ENCODE measurements at places on chromosomes 4 and X.

GRCh38 chr4:146186596-146186995 lies 11.1 kb downstream of the LSM6 start:
- no peak for DNase-seq

- no peak for DNase-seq
These were observed 392.6 kb upstream of the FTHL17 start for GRCh38 chrX:31464306-31464915.

DNA sequence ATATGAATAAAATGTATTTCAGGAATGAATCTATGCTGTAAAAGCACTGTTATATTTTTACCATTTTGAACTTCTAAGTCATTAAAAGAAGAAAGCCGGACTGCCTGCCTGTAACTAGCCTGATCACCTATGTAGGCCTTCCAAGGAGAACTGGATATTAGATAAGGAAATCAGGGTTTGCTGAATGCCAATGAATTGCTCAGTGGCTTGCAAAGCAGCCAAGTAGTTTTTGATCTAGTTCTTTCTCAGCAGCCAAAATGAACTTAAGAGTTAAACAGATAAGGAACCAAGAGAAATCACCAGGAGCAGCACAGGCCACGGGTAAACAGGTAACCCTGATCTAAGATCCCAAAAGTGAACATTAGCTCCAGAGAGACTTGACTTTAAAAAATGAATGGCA lies 3.3 kb downstream of the ANXA5 start:
- DNase-seq = no peak

- no peak for DNase-seq
These were observed 80.5 kb downstream of the CLDN34 start for GRCh38 chrX:10047631-10048030.

- DNase-seq = peak; percentile 39
These were observed 5.5 kb downstream of the ATP10D start for GRCh38 chr4:47490550-47490949.

DNA sequence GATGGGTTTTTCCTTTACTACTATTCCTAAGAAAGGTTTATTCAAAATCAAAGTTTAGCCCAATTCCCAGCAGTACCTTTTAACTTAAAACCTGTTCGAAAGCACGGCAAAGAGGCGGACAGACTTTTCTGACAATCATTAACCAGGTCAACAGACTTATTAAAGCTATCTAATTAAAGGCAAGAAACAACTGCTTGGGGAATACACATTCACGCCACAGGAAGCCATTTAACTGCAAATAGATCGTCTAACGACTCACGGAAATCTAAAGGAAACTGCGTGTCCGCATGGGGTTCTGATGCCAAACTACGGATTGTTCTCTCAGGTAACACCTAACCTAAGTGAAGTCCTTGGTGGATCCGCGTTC lies 663 bp upstream of the USP53 start:
- DNase-seq = no peak

GRCh38 chr4:52076731-52077130 lies 25.6 kb downstream of the SPATA18 start:
- DNase-seq = no peak

- DNase-seq = no peak
These were observed 33.0 kb downstream of the GYPB start for GRCh38 chr4:143986180-143986579.

DNA sequence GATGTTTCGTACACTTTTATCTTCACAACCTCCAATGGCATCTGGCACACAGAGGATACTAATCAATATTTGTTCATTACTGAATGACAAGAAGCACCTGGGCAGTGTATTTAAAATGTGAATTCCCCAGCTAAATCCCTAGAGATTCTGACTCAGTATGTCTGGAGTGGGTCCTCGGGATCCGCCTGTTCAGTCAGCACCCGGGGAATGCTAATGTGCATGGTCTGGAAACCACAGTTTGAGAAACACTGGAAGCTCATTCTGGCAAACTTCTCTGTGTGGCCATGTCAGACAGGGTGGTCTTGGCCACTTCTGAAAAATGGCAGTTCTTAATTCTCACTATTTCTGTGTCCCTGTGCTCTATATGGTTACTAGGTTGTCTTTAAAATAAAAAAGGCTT lies 138.8 kb upstream of the VCX start:
- DNase-seq = no peak

GRCh38 chr4:41381384-41381783 lies 124.7 kb downstream of the UCHL1 start:
- no peak for DNase-seq

DNA sequence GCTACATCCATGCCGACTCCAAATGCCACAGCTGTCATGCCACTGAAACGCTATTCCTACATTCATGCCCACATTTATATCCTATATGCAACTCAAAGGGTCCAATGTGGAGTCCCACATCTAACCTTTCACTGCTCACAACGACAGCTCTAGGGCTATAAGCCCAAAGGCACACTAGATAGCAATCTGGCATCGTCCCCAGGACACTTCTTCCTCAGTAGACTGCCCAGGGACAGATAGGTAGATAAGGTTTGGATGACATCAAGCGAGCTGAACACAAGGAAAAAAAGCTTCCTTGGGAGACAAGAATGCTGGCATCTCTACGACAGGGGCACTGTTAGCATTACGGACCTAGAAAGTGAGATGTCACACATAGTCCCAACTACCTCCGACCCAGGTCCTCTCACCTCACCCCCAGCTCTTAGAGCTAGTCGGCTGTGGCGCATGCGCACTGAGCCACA lies 685 bp downstream of the RAB9B start:
- peak; percentile 79 for DNase-seq

GRCh38 chrX:18946157-18946556 lies 37.8 kb downstream of the PHKA2 start:
- DNase-seq = no peak

DNA sequence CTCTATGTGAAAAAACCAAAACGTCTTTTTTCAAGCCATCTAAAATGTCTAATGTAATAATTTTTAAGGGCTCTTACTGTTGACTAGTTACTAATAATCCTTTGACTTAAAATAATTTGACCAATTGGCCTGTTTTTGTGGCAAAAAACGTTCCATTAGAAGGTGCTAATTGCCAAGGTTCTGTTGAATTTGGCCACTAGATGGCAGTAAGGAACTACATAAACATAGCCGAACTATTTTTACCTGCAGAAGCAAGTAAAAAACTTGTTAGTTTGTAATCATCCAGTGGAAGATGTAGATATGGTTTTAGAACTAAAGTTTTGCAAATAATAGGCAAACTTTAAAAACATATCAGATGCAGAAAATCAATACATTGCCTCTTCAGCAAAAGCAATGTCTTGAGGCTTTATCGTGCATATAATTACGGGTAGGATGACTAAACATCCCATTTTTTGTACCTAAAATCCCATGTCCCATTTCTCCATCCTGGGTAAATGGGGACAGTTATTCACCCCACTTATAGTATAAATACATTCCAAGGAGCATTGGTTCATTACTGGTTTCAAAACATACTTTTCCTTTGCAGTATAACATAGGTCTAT lies 57.6 kb downstream of the PROM1 start:
- DNase-seq = peak; percentile 52

GRCh38 chrX:12065251-12065650 lies 73.0 kb upstream of the FRMPD4 start:
- no peak for DNase-seq

GRCh38 chrX:153511784-153512500 lies 5.5 kb upstream of the ATP2B3 start:
- DNase-seq = no peak

- DNase-seq = no peak
These were observed 27.2 kb downstream of the SPRY1 start for GRCh38 chr4:123423819-123424218.

- DNase-seq = no peak
These were observed 16.1 kb downstream of the ADRA2C start for GRCh38 chr4:3781997-3782930.

DNA sequence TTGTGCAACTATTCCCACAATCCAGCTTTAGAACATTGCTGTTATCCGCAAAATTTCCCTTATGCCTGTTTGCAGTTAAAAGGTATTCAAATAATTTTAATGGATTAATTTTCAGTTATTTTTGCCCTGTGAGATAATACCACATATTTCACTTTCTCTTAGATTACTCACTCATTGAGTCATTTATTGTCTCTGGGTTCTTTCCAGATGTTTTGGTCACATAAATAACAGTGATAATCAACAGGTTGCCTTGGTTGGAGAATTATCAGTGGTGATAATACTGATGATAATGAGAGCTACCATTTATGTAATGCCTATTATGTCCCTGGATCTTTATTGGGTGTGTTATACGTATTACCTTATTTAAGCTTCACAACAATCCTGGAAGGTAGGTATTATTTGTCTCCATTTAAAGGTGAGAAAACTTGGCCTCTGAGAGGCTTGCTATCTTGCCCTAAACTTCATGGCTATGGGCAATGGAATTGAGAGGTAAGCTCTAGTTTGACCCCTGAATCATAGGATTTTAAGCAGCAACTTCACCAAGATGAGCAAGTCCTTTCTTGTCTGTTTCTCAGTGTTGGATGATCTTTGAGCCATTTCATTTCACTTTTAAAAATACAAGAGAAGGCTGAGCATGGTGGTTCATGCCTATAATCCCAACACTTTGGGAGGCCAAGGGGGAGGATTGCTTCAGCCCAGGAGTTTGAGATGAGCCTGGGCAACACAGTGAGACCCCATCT lies 87.4 kb downstream of the KIT start:
- DNase-seq = no peak

GRCh38 chrX:70030301-70030767 lies 19.4 kb downstream of the AWAT2 start:
- DNase-seq = peak; percentile 32

- no peak for DNase-seq
These were observed 27.0 kb upstream of the PROM1 start for GRCh38 chr4:16110661-16111290.

DNA sequence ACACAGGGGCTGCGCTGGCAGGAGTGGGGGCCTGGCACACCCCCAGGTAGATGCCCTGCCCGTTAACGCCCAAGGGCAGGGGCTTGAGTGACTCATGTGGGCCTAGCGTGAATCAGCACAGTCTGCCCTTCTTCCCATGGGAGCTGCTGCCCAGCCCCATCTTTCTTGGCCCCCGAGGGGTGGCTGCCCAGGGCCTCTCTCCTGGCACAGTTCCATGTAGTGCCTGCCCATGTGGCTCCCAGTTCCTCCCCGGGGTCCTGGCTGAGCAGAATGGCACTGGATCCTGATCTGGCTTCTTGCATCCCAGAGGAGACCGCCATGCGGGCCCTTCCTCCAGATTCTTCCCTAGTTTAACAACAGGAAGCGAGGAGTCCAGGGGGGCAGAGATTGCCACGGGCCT lies 2.1 kb upstream of the AVPR2 start:
- no peak for DNase-seq

DNA sequence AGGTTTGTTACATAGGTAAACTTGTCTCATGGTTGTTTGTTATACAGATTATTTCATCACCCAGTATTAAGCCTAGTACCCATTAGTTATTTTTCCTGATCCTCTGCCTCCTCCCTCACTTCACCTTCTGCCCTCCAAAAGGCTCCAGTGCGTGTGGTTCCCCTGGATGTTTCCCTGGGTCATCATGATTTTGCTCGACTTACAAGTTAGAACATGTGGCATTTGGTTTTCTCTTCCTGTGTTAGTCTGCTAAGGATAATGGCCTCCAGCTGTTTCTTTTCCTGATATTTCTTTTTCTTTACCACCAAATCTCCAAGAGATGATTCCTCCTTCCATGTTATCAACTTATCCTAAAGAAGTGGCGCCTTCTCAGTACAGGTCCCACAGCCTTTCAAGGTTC lies 543.1 kb upstream of the ADGRL3 start:
- DNase-seq = no peak

GRCh38 chr4:159273141-159273438 lies 170.2 kb downstream of the RAPGEF2 start:
- DNase-seq = no peak

GRCh38 chrX:34657726-34658070 lies 613 bp upstream of the TMEM47 start:
- no peak for DNase-seq

- DNase-seq = no peak
These were observed 9.2 kb downstream of the MAMLD1 start for GRCh38 chrX:150372280-150372679.

DNA sequence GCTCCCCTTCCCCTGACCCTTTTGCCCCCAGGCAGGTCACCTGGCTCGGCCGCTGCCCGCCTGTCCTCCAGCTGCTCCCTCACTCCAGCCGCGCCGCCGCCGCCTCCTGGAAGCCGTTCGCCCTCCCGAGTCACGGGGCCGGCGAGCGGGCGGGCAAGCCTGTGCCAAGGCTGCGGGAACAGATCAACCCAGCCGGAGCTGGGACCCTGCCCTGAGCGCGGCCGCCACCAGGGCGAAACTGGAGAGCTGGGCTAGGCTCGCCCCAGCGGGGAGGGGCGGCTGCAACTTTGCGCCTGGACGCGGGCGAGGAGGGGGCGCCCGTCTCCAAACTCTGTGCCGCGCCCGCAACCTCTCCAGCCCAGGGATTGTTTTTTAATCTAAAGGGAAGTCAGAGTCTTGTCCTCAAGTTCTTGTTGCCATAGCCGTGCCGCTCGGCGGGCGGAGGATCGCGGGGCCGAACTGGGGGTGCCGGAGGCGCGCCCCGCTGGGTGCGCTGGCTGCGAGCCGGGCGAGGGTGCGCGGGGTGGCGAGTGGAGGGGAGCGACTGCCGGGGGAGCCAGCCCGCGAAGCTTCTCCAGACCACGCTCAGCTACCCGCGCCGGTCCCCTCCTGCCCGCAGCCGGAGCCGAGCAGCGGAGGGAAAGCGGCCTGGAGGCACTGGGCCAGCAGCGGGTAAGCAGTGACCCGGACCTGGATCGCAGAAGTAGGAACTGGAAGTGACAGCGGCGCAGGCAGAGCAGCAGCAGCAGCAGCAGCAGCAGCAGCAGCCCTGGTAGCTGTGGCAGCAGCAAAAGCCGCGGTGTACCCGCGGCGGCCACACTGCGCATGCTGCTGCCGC lies 13.4 kb downstream of the ARHGEF6 start:
- peak; percentile 66 for DNase-seq

DNA sequence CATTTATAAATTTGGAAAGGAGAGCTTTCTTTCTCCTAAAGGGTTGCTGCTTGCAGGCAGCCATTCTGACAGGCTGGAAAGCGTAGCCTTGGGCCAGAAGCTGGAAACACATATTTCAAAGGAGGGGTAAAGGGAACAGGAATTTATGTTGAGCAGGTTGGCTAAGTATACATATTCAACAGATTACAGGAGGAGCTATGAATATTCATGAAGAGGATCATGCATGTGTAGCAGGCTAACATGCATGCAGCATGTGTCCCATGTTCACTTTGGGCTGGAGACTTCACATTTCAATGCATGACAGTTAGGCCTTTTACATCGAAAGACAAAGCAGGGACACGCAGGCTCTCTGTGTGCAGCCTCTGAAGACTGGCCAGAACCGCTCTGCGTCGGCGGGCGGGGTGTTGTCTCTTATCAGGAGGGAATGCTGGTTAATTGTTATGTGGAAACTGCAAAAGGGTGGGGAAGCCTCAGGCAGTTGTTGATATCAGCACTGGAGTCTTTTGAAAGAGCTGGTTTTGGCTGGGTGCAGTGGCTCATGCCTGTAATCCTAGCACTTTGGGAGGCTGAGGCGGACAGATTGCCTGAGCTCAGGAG lies 31.5 kb downstream of the CASP3 start:
- no peak for DNase-seq

DNA sequence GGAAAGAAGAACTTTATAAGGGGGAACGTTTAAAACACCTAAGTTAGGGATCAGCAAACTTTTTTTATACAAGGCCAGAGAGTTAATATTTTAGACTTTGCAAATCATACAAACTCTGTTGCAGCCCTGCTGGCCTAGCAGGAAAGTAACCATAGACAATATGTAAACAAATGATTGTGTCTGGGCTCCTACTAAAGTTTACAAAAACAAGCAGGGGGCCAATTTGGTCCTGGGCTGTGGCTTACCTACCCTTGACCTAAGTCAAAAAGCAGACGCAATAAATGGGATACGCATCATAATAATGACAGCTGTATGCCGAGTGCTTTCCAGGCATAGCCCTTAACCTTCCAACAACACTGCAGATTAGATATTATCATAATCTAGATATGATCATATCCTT lies 4.9 kb downstream of the TASL start:
- DNase-seq = no peak
